ENCODE measurements at places on chromosomes 16 and 17. TPM values are rescaled to one million over a fixed set of nuclear protein-coding genes. Genes with fewer than 3 reads are reported as not detected.

FLII gene
- 259 TPM for total RNA-seq

AARS1 gene
- 92.8 TPM for total RNA-seq

FOXL1 gene
- total RNA-seq, result 1.7 TPM

SHISA9 gene
- total RNA-seq, result not detected

KRT23 gene
- total RNA-seq, result not detected

PPP1R27 gene
- total RNA-seq, result not detected

TSNAXIP1 gene
- total RNA-seq, result 0.34 TPM

MT1A gene
- total RNA-seq, result 17.8 TPM

CSH1 gene
- not detected for total RNA-seq

MT3 gene
- 0.40 TPM for total RNA-seq

PFN1 gene
- 3,052 TPM for total RNA-seq

KRTAP17-1 gene
- total RNA-seq, result not detected

CLDN7 gene
- 0.71 TPM for total RNA-seq
